ENCODE measurements at places on chromosomes 1 and 21. TPM values are rescaled to one million over a fixed set of nuclear protein-coding genes. Genes with fewer than 3 reads are reported as not detected.

Gene MANEAL
- 1.2 TPM for total RNA-seq

Gene EXTL1
- total RNA-seq = not detected

Gene TNFRSF8
- total RNA-seq = 0.95 TPM

Gene BROX
- 41.6 TPM for total RNA-seq

DNA sequence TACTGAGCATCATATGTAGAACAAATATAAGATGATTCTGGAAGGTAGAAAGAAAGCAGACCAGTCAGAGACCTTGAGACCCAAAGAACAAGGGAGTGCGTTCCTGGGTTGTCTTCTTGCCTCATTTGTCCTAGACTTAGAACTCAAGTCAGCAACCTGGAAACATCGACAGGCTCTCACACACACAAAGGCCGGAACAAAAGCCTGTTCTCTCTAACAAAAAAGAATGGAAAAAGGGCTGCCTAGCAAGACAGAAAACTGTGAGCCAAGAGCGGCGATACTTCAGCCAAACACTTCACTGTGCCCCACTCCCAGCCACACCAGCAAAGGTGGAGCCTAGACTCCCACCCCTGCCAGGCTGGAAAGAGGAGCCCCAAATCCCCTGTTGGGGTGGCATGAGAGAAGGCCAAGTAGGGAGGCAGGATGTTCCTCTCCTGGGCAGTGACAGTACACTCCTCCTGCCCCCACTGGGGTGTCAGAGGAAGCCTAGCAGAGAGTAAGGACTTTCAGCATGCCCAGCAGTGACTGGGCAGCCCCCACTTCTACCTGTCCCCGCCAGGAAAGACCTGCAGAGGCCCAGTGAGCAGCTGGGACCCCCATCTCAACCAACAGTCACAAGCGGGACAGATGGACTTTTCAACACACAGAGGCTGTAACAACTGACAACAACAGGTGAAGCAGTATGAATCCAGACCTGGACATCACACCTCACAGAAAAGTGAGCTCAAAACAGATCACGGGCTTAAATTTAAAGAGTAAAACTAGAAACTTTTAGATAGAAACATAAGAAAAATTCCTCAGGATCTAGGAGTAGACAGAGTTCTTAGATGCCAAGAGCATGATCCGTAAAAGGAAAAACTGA is 33.0 kb downstream of the MRAP start:
- H3K4me1 ChIP-seq = no peaks in the 10 kb centered on the region
- no peak overlapping the region for H3K27ac ChIP-seq
- no peak for DNase-seq
- H3K36me3 ChIP-seq = peaks cover 69% of the 10 kb centered on the region

DNA sequence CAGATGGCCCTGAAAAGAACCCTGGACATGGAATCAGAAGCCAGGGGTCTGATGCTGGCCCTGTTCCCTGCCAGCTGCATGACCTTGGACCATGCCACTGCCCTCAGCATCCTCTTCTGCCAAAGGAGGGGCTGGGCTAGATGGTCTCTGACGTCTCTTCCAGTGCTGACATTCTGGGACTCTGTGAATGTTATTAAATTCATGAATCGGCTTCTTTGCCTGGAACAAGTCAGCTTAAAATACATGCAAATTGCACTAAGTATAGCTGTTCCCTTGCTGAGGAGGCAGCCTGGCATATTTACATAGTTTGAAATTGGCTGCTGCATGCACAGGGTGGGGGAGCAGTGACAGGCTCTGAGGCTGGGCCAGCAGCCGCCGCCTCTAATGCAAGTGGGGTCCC is 23.8 kb downstream of the KCNA2 start:
- DNase-seq = no peak
- no peaks in the 10 kb centered on the region for H3K4me1 ChIP-seq
- no peaks in the 10 kb centered on the region for H3K36me3 ChIP-seq
- H3K4me3 ChIP-seq = no peak overlapping the region

DNA sequence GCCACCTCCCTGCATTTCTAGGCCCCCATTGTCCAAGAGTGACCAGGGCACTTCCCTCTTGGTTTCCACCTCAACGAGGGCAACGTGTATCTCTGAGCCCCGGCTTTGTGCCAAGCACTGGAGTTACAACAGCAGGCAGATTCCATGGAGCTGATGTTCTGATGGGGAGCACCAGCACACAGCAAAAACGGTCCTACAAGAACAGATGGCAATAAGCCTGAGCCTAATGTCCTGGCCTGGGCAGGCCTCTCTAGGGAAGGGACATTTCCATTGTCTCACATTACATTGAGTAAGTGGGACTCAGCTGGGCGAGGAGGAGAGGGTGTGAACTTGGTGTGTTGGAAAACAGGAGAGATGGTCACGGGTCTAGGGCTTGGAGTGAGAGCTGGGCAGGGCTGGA is 27.2 kb upstream of the NPPB start:
- no peak overlapping the region for H3K27ac ChIP-seq
- H3K4me3 ChIP-seq = no peak overlapping the region
- no peaks in the 10 kb centered on the region for H3K36me3 ChIP-seq
- no peak for DNase-seq
- peaks cover 5% of the 10 kb centered on the region for H3K4me1 ChIP-seq
- peaks cover 7% of the 10 kb centered on the region for H3K27me3 ChIP-seq

- H3K27ac ChIP-seq = no peak overlapping the region
- H3K27me3 ChIP-seq = no peaks in the 10 kb centered on the region
- no peak overlapping the region for H3K4me3 ChIP-seq
- DNase-seq = no peak
- peaks cover 9% of the 10 kb centered on the region for H3K36me3 ChIP-seq
These were observed 59.3 kb downstream of the MDM4 start for GRCh38 chr1:204575221-204576190.

DNA sequence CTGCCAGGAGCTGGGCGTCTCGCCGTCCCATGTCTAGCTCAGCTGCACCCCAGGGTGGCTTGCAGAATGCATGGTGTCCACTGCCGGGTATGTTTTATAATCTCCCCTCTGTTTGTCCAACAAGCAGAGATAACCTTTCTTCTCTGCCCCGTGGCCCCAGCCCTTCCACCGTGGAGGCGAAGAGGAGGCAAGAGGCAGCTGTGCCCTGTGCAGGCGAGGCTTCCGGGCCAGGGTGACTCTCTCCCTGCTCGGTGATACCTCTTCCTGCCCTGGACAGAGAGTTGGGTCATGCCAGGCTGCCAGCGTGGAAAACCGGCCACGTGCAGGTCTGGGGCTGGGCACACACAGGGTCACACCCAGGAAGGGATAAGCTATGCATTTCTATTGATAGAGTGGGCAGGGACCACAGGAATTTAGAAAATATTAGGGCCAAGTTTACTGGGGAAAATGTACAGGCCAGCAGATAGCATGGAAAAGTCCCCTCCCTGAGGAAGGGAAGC is at the start of gene TFF2:
Gene TFF2 (minus strand): TSS at position 68 of the 500 bp plus-strand sequence. CDS start 37 bp downstream, at position 31.
- no peak within 1 kb of the TSS for H3K4me3 ChIP-seq
- peaks cover 5% of the 10 kb centered on the region for H3K27me3 ChIP-seq
- H3K4me1 ChIP-seq = no peaks in the 10 kb centered on the region
- H3K36me3 ChIP-seq = peaks cover 3% of the 10 kb centered on the region
- H3K27ac ChIP-seq = no peak within 1 kb of the TSS

DNA sequence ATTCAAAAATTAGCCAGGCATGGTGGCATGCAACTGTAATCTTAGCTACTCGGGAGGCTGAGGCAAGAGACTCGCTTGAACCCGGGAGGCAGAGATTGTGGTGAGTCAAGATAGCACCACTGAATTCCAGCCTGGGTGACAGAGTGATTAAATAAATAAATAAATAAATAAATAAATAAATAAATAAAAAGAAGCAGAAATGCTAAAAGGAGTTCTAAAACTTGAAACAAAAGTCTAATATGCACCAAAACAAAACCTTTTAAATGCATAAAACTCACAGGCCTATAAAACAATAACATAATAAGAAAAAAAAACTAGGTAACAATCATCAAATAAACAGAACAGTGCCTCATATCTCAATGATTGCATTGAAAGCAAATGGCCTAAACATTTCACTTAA is 1458.9 kb downstream of the AMY1C start:
- H3K27ac ChIP-seq = no peak overlapping the region
- H3K36me3 ChIP-seq = no peaks in the 10 kb centered on the region
- H3K4me1 ChIP-seq = no peaks in the 10 kb centered on the region
- no peak overlapping the region for H3K4me3 ChIP-seq
- H3K27me3 ChIP-seq = no peaks in the 10 kb centered on the region
- no peak for DNase-seq

GRCh38 chr1:189656628-189657530 is 820.8 kb downstream of the BRINP3 start:
- H3K27ac ChIP-seq = no peak overlapping the region
- H3K27me3 ChIP-seq = no peaks in the 10 kb centered on the region
- no peak for DNase-seq
- no peaks in the 10 kb centered on the region for H3K4me1 ChIP-seq
- H3K4me3 ChIP-seq = no peak overlapping the region

DNA sequence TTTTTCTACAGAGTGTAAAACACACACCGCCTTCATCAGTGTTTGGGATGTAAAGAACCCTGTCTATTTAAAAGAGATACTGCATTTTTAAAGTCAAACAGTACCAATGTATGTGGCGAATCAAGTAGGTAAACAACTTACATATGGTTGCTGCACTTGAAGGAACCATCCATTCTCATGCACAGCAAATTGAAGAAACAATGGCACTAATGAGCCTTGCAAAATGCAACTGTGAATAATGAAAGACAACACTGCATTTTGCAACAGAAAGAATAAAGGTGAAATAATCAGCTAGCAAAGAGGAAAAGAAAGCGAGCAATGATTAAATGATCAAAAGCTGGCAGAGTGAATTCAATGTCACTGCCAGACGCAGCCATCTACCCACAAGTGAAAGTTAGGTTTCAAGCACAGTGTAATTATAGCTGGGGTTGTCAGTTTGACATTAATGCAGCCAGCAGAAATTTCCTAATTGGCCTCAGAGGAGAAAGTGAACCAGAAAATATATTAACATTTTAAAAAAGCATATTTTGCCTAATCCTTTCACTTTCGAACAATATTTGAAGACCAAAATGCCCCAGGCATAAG is 10.9 kb upstream of the BARHL2 start:
- H3K27ac ChIP-seq = no peak overlapping the region
- H3K27me3 ChIP-seq = peaks cover 85% of the 10 kb centered on the region
- H3K36me3 ChIP-seq = peaks cover 23% of the 10 kb centered on the region
- H3K4me3 ChIP-seq = no peak overlapping the region
- no peak for DNase-seq
- H3K4me1 ChIP-seq = peaks cover 50% of the 10 kb centered on the region

GRCh38 chr1:69929308-69930057 is 275.9 kb downstream of the LRRC40 start:
- no peak overlapping the region for H3K4me3 ChIP-seq
- DNase-seq = no peak
- no peaks in the 10 kb centered on the region for H3K36me3 ChIP-seq
- H3K27ac ChIP-seq = no peak overlapping the region

DNA sequence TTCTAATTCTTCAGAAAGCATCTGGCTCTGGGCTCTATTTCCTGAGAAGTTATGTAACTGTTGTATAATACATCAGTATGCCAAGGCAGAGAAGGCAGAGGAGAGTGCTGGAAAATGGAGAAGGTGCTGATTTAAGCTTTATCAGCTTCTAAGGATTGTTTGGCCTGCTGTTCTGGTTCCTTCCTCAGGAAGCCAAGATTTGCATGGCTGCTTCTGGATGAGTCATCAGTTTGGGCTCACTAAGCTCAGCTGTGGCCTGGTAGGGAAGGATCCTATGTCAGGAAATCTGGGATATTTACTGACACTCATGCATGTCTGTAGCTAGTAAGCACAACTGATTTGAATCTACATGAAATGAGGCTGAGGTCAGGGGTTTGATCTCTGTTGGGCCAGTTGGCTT is 73.2 kb upstream of the ADGRL4 start:
- H3K4me3 ChIP-seq = no peak overlapping the region
- no peaks in the 10 kb centered on the region for H3K27me3 ChIP-seq
- H3K4me1 ChIP-seq = no peaks in the 10 kb centered on the region
- H3K36me3 ChIP-seq = no peaks in the 10 kb centered on the region

- no peak overlapping the region for H3K27ac ChIP-seq
- peaks cover 30% of the 10 kb centered on the region for H3K4me1 ChIP-seq
- no peaks in the 10 kb centered on the region for H3K36me3 ChIP-seq
These were observed 4.4 kb downstream of the SNAP47 start for GRCh38 chr1:227739636-227740035.

DNA sequence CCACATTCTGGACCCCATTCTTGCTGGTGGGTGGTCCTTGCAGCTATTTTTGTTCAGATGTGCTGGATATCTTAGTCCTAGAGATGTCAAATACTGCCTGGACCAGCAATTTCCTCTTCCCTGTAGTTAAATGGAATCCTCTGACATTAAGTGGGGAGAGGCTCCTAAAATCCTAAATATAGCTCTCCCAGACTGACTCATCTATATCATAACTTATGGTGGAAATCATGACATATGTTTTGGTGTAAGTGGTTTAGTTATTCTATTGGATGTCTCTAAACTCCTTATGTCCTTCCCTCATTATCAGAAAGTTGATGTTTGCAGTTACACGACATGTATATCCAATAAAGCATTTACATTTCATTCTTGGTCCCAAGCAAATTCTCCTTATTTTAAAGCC is 73.1 kb downstream of the KCNJ6 start:
- no peaks in the 10 kb centered on the region for H3K4me1 ChIP-seq
- H3K27me3 ChIP-seq = no peaks in the 10 kb centered on the region
- no peak for DNase-seq
- H3K36me3 ChIP-seq = no peaks in the 10 kb centered on the region
- no peak overlapping the region for H3K27ac ChIP-seq
- no peak overlapping the region for H3K4me3 ChIP-seq

DNA sequence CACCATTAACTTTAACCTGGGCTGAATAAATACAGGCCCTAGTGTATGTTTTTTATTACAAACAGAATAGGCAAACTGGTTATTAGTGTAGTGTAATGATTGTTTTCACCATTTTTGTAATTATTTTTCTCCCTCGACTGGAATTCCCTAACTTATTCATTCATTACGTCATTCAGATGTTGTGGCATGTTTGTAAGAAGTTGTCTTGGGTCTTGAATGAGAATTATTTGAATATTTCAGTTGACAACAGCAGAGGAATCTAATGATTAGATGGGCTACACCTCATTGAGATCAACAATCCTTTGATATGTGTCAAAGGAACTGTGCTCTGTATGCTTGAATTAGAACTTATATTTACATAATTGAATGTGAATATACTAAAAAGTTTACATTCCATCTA is 12.8 kb downstream of the XCL1 start:
- H3K27me3 ChIP-seq = no peaks in the 10 kb centered on the region
- no peak for DNase-seq
- no peaks in the 10 kb centered on the region for H3K4me1 ChIP-seq
- H3K4me3 ChIP-seq = no peak overlapping the region
- H3K36me3 ChIP-seq = peaks cover 8% of the 10 kb centered on the region
